ENCODE measurements at places on chromosomes 7 and 10.

- no peak for DNase-seq
These were observed 42.7 kb downstream of the LYZL2 start for GRCh38 chr10:30586828-30587227.

- no peak for DNase-seq
These were observed 551.7 kb upstream of the POT1 start for GRCh38 chr7:125481323-125481722.

DNA sequence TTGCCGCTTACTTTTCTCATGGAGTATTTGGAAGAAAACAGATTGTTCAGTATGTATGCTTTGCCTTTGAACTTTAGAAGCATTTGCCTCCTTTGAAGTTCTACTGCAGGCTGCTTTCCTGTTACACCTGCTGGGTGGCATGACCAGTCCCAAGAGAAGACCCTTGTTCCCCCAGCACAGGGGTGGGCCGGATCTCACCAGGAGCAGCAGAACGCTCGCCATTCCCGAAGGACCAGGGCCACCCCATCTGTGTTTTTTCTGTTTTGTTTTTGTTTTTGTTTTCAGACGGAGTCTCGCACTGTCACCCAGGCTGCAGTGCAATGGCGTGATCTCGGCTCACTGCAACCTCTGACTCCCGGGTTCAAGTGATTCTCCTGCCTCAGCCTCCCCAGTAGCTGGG lies 493.6 kb downstream of the PTPRN2 start:
- no peak for DNase-seq

GRCh38 chr10:128498378-128498730 lies 372.1 kb upstream of the MKI67 start:
- DNase-seq: no peak

DNA sequence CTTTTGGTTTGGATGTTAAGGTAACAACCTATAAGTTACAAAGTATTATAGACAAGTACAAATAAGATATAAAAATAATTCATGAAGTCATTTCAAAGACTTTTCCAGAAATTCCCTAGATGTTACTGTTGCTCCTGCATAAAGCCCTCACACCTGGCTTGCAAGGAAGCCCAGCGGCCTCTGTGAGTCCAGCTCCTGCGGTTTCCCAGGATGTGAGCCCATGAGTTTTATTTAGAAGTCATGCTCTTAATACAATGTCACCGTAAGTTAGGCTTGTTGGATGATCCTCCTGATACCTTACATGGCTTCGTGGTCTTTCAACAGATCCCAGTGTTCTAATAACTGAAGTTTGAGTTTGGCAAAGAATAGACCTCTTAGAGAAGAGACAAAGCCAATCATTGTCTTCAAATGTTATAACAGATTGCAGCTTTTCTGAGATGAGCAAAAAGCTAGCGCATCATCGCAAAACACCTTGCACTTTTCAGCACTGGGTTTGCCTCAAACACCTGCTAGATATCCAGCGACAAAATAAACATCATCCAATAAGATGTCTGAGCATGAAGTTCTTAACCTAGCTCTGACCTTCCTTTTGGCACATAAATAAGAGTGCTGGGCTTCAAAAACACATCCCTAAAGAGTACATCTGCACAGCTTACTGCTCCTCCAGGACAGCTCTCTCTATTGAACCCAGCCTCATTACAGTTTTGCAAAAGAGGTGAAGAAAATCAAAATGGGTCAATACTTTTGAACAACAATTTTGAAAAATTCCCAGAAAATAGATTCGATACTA lies 3.6 kb downstream of the FAM171A1 start:
- no peak for DNase-seq

DNA sequence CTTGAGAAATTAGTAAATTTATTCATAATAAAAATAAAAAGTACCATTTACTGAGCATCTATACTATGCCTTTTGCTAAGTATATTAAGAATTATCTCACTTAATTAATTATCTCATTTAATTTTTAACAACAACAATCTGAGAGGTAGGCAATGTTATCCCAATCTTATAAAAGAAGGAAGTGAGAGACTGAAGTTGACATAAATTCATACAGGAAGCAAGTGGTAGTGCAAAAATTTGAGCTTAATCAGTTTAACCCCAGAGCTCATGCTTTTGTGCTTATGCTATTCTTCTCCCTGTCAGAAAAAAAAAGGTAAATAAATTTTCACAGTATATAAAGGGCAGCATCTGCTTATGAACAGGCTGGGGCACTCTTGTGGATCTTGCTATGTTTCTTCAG lies 2.7 kb upstream of the LIPF start:
- DNase-seq: no peak

DNA sequence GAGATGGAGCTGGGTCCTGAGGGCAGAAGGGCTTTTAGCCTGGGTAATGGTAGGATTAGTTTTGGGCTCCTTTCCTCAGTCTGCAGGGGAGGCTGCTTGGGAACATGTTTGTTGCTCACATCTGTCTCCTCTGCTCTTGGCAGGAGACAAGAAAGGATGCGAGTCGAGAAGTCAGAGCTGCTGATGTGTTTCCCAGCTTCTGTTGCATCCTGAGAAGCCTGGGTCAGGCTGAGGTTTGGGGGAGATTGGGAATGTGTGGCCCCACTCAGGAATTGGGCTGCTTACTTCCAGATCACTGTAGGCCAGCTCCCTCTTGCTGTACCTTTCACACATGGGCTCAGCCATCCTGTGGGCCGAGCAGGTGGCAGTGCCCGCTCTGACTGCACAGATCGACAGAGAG lies 79.2 kb downstream of the CCNY start:
- no peak for DNase-seq

GRCh38 chr7:108335269-108335918 lies 120.8 kb downstream of the NRCAM start:
- no peak for DNase-seq

DNA sequence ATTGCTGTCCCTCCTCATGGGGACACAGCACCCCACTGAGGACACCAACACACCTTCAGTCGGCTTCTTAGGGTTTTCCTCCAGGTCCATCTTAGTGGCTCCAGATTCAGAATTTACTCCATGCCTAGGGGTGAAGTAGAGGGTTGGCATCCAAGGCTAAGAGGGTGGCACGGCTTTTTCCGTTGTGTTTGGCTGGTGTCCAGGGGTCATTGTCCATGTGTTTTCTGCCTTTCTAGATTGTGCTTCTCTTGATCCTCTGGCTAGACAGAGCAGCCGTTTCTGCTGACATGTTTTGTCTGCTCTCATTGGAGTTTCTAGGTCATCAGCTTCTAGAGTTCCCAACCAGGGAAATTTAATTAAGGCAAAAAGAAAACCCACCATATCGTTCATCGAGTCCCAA lies 291.6 kb upstream of the CELF2 start:
- DNase-seq: no peak

DNA sequence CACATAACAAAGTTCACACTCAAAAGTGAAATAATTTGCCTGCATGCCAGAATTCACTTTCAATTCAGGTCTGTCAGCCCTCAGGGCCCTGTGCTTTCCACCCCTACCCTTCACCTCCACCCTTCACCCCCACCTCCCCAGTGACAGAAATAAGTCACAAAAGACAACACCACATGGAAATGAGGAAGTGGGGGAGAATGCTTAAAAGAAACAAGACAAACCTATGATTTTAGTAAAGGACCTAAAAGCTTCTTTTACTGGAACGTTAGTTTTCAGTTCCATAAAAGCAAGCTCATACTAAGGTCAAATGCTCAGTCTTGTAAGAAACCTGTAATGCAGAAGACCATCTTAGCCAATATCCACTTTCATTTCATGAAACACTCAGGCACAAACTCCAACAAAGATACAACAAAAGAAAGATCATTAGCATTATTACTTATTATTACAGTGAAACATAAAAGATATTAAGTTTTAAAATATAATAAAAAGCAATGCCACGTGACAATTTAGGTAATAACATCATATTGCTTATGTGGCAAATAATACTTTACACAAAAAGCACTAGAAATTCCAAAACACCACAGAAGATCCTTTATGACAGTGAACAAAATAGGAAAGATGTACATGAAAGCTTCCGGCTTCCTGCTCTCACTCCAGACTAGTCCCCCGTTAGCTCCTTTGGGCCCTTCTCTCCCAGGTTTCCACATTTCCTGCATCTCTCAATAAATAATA lies 112.1 kb downstream of the LMBR1 start:
- DNase-seq: peak; percentile 52

- no peak for DNase-seq
These were observed 46.6 kb downstream of the BTRC start for GRCh38 chr10:101400585-101400984.

DNA sequence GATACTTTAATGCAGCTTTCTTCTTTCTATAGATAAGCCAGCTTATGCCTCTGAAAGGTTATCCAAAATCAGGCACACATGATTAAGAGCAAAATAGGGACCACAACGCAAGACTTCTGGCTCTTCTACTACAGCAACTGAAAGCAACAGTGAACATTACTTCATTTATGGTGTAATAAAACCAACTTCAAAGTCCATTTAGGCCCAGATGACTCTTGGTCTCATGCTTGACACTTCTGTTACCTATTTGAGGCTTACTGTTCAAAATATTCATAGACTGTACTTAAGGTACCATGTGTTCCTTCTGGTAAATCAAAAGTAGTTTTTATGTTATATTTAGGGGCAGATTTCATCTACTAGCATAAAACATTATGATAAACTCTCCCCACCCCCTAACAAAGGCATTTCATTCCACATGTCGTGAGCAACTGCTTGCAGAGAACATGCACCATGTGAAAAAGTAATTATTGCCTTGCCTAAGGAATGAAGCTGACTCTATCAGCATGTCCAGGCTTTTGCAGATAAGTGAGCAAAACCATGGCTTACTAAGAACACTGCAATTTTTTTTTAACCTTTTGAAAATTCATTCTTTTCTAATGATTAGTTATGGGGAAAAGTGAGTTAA lies 154.9 kb upstream of the ITGB1 start:
- DNase-seq: no peak

DNA sequence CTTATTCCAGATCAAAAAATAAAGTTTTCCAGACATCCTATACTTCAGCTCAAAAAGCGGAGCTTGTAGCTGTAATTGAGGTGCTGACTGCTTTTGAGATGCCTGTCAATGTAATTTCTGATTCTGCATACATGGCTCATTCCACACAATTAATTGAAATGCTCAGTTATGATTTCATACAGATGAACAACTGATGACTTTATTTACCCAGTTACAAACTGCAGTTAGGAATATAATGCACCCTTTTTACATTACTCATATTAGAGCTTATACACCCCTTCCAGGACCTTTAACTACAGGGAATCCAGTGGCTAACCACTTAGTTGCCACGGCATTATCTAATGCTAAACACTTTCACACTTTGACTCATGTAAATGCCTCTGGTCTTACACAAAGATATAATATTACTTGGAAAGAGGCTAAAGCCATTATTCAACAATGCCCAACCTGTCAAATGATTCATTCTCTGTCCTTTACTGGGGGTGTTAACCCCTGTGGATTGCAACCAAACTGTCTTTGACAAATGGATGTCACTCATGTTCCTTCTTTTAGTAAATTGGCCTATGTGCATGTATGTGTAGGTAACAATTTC lies 147.3 kb downstream of the ZNF33B start:
- DNase-seq: no peak

- no peak for DNase-seq
These were observed 317.2 kb downstream of the GRID1 start for GRCh38 chr10:86049442-86049841.

GRCh38 chr7:108456845-108457540 lies 757 bp upstream of the NRCAM start:
- no peak for DNase-seq

- no peak for DNase-seq
These were observed 3.9 kb upstream of the BLVRA start for GRCh38 chr7:43754596-43754995.

- no peak for DNase-seq
These were observed 931.1 kb downstream of the CNTNAP2 start for GRCh38 chr7:147047696-147048095.

- DNase-seq: no peak
These were observed 19.9 kb downstream of the STMP1 start for GRCh38 chr7:135682191-135682590.

GRCh38 chr7:111855161-111855841 lies 293.0 kb upstream of the IMMP2L start:
- peak; percentile 6 for DNase-seq

DNA sequence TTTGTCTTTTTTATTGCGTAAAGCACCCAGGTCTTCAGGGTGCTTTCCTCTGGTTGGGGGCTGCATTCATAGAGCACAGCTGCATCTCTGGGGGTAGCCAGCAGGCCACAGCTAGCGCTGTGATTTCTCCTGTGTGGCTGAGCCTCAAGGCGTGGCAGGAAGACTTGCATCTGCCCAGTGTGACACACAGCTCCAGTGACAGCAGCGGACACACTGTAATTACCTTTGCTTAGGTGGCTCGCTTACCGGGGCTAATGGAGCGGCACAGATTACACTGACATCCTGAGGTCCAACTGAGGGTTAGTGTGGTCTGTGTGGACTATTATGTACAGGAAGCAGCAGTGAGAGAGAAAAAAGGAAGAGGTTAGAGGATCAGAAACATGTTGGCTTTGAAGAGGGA lies 27.1 kb downstream of the ABCB4 start:
- DNase-seq: no peak

- DNase-seq: no peak
These were observed 1.4 kb downstream of the C10orf62 start for GRCh38 chr10:97590748-97591495.

DNA sequence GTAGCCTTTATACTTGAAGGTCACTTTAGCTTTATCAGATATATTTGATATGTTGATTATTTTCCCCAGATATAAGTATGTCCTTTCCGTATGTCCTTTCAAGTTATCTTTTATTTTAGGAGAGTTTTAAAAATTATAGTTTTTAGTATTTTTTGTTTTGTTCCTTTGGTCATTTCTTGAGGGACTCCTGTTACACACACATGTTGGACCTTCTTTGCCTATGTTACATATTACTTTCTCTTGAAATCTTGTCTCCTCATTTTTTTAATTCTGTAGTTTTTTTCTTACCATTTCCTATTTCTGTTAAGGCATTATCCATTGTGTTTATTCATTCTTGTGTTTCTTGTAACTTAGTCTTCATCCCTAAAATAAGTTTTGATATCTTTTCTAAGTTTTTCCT lies 23.9 kb downstream of the GLCCI1 start:
- no peak for DNase-seq

DNA sequence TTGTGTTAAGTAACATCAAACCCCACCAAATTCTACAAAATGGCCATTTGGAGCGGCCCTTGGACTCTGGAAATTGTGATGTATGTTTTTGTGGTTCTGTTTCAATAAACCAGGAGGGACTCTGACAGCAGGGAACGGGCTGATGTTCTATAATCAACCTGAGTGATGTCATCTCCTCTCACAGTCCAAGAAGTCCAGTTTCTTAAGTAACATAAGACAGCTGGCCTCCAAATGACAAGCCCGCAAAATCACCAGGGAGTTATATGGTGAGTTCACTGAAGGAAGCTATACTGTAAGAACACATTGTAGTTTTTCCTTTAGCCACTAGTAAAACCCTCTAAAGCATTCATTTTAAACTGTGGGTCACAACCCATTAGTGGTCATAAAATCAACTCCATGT lies 34.0 kb downstream of the GOT1 start:
- DNase-seq: no peak

All from activated CD4-positive, alpha-beta T cell treated with anti-CD3 and anti-CD28 coated beads for 48 hours (primary cell).